Mucosa of gallbladder (tissue), 1 donor: ENCODE measurements at places on chromosomes 3 and 15. TPM values are rescaled to one million over a fixed set of nuclear protein-coding genes. Genes with fewer than 3 reads are reported as not detected.

ANKRD63 gene
- 1.6 TPM for total RNA-seq

THRB gene
- 7.1 TPM for total RNA-seq

PTX3 gene
- 1.4 TPM for total RNA-seq

NLGN1 gene
- total RNA-seq = 8.8 TPM

FNDC3B gene
- 103 TPM for total RNA-seq

- DNase-seq = peak; percentile 87
These were observed 23.1 kb downstream of the CCNL1 start for GRCh38 chr3:157136647-157137387.

DNA sequence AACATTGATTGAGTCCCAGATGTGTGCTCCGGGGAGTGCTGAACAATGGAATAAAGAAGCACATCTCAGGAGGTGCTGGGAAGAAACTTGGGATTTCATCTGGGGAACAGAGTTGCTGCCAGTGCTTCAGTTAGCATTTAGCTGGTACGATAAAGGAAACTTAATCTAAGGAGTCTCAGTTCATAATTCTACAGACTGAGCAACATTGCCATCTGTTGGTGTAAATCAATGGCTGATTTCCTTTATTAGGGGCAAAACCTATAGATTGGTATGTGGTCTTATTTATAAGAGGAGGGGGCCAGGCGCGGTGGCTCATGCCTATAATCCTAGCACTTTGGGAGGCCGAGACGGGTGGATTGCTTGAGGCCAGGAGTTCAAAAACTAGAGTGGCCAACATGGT lies 8.9 kb downstream of the MKRN2OS start:
- no peak for DNase-seq

DNA sequence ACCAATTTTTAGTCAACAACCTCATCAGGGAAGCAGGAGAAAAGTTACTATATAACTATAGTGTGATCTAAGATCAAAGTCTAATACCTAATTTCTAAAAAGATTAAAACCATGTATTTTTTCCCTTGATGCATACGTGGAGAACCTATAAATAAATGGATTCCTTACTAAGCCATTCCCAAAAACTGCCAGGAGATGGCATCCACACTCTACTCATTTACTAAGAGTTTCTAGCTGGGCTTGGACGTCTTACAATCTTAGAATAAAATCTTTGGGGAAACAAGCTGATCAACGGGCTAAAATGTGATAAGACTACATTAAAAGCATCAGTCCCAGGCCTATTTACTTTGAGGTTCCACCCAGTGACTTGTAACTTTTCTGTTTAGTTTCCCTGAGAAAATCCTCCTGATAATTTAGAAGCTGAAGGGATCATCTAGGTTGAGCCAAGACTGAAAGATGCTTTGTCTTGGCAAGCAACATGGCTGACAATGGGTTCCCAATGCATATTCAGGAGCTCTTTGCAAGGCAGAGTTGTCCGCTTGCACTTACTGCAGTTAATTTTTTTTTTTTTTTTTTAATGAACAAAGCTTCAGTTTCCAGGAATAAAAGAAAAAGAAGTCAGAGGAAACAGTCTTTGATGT lies 85.5 kb upstream of the FGF12 start:
- DNase-seq = peak; percentile 42

DNA sequence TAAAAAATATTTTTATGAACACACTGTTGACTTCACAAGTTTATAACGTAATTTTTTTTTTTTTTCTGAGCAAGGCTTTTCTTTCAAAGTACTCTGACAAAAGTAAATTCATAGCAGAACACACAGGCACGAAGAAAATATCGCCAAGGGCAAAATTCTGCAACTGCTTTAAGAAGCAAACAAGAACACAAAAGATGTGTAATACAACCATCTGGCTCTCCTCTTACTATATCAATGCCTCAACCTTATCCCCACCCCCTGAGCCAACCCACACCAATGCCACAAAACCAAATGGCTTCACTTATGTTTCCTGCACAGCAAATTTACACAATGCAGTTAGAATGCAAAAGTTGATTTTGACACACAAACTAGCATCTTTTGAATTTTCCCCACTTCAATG lies 274.2 kb downstream of the FOXP1 start:
- no peak for DNase-seq

- no peak for DNase-seq
These were observed 39.3 kb upstream of the LACTB start for GRCh38 chr15:63082366-63082765.

DNA sequence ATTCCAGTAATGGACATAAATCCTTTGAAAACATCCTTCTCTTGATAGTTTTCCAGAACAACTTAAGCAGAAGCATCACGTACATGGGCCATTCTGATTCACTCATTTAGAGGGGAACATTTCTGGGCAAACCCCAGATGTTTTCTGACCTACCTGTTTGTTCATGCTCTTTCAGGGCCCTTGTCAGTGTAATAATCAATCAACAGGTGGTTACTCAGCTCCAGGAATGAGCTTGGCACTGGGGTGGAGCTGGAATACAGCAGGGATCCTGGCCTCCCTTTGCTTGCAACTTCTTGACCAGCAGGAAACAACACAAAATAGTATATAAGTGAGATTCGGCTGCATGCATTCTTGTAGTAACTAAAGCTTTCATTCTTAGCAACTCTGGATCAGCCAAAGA lies 9.2 kb upstream of the UBE2E1 start:
- DNase-seq = peak; percentile 17
